Central memory CD8-positive, alpha-beta T cell (primary cell): ENCODE measurements at places on chromosomes 11 and 22.

DNA sequence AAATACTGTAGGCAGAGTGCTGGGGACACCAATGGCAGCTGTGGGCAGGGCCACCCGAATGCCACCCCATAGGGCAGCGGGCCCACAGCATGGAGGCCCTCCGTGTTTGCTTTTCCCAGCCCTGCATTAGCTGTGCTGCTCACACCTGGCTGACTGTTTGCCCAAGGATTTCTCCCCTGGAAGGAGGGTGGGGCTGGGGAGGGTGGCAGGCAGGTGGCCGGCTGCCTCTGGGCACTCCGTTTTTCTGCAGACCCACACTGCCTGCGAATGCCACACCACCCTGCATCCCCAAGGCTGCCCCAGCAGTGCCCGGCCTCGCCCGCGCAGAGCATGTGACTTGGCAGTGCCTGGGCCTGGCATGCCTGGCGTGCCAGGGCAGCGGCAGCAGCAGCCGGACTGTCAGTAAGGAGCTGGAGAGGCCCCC, 19.6 kb downstream of the DAGLA start:
- DNase-seq: no peak

DNA sequence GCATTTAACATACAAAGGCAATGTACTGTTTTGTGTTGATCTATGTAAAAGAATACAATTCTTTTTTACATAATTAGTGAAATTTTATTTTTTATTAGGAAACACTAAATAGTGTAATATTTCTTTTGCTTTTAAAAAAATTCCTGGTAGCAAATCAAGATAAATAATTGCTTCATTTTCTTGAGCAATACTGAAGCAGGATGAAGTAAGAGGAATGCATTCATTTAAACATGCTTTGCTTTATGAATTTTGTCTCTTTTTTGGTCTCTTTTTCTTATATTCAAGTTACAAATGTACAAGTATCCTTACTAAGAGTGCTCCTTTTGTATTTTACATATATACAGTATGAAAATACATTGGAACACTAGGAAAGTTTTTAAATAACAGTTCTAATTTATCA, 144.4 kb upstream of the TEAD1 start:
- DNase-seq: no peak

DNA sequence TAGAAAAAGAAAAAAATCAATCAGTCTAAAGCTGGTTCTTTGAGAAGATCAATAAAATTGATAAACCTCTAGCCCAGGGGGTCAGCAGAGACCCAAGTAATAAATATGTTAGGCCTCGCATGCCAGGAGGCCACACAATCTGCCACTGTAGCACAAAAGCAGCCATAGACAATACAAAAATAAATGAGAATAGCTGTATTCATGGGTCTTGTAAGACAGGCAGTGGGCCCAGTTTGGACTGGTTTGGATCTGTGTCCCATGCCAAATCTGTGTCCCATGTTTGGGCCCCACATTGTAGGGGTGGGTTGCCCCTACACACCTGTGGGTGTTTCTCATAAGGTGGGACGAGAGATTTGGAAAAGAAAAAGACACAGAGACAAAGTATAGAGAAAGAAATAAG, 6.6 kb upstream of the PLAAT4 start:
- no peak for DNase-seq

DNA sequence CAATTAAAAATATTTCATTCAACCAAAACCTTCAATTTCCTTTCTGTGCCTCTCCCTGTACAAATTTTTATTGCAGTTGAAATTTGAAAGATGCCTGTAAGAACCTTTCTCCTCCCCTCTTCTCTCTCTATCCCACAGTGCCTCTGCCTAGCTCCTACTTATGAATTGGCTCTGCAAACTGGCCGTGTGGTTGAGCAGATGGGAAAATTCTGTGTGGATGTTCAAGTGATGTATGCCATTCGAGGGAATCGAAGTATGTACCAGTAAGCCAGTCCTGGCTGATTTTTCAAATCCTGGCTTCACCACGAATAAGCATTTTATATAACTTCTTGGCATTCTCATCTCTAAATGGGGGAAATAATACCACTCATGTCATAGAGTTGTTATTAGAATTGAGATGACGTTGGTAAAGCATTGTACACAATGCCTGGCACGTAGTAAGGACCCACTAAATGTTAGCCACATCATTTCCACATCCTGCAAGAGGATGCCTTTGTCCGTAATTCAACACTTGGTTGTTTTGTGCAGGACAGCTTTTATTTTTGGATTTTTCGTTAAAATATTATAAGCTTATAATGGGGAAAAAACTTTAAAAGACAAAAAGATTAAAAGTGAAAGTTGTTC, 6.0 kb downstream of the DDX25 start:
- DNase-seq: no peak

- no peak for DNase-seq
Measured at GRCh38 chr11:124745835-124746620, 6.0 kb downstream of the VSIG2 start.

GRCh38 chr11:10532526-10532925, 8.5 kb downstream of the RNF141 start:
- no peak for DNase-seq
